ENCODE measurements at places on chromosomes 11 and 22. TPM values are rescaled to one million over a fixed set of nuclear protein-coding genes. Genes with fewer than 3 reads are reported as not detected.

DNA sequence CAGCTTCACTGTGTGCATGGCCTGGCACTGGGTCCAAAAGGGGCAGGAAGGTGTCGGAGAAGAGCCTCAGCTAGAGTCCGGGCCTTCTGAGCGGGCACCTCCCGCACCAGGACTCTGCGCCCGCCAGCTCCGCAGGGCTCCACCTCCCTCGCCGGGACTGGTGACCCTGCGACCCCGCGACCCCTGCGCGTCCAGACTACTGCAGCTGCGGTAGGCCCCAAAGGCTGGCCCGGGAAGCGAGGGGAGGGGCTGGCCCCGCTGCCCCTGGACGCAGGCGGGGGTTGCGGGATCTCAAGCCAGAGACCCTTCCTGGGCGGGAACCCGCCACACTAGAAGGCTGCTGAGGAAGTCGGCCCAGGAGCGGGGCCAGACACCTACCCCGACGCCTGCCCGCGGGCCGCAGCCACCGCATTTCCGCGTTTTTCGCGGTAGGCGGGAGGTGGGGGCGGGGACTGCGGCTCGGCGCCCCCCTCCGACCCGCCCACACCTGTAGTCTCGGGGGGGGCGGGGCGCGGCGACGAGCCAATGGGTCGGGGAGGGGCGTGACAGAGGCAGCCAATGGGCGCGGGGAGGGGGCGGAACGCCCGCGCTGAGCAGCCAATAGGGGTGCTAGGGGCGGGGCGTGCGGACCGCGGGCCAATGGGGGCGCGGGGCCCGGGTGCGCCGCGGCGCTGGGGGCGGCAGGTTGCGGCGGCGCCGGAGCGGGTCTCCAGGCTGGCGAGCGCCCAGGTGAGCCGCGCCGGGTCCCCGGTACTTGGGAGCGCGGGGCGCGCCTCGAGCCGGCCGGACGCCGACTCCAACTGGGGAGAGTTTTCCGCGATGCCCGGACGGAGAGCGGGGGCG, at the start of the genes LMNTD2 and RASSF7:
Gene LMNTD2, minus strand, starts transcription at position 434 of the 843 bp plus-strand sequence. Its CDS starts 22 bp downstream, at position 412.
Gene RASSF7, plus strand, starts transcription at position 666 of the 843 bp plus-strand sequence. CDS start 799 bp downstream, outside the sequence.
- DNase-seq: no peak

DNA sequence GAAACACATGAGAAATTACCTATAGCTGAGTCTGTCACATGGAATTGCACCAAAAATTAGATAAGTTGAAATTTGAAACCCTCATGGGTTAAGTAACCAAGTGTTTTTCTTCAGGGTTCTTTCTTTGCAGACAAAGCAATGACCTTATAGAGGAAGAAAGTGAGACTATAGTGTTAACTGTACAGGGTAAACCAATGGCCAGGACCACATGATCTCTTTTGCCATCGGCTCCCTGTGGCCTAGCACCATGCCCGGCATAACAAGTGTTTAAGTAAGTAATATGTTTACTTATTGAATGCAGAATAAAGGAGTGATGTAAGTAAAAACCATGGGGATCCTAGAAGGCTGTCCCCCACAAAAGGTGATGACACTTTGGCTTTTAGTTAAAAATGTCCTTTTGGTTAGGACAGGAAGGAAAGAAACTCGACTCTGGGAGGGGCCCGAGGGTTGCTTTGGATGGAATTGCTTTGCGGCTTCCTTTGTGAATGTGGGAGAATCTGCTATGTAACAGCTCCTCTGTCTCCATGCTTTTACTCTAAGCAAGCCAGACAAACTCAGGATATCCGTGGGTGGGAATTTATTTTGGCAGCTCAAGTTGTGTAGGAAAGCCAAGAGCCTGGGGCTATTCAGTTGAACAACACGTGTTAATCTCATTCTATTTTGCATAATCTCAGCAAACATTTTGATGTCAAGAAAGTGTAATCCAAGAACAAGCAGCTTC, 454.7 kb downstream of the INSC start:
- no peak for DNase-seq

Gene MYOD1
- total RNA-seq: not detected

- peak; percentile 53 for DNase-seq
Measured at GRCh38 chr22:30717331-30717921, 22.8 kb downstream of the OSBP2 start.

Gene DEUP1
- total RNA-seq: not detected

GRCh38 chr11:49208006-49208721, at the start of gene FOLH1:
Gene FOLH1, minus strand, starts transcription at chr11:49208602. Its CDS starts 193 bp downstream, at chr11:49208409.
- peak; percentile 2 for DNase-seq

GRCh38 chr11:48669146-48669545, 180.6 kb downstream of the OR4A47 start:
- no peak for DNase-seq

DNA sequence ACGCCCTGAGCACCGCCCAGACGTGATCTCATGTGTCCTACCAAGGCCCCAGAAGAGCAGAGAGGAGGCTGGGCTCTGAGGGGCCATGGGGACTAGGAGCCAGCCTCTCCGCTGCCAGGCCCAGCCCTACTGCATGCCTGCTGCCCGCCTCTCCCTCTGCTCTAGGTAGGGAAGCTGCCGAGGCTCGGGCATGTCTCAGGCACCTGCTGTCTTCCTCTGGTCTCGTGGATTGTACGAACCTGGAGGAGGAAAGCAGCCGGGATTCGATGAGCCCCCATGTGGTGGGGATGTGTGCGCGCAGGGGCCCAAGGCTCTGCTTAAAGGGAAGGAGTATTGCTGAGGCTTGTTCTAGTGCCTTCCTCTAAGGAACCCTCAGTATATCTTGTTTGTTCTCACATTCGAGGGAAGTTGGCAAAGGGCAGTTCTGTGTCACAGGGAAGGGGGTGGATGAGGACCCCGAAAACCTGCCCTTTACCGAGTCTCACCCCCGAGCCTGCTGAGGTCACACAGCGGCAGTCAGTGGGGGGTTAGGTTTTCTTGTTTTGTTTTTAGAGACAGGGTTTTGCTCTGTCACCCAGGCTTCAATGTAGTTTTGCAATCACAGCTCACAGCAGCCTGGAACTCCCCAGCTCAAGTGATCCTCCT, 21.2 kb downstream of the DAGLA start:
- no peak for DNase-seq

Gene VPREB1
- not detected for total RNA-seq

GRCh38 chr22:40392618-40393017, 22.2 kb downstream of the SGSM3 start:
- no peak for DNase-seq

DNA sequence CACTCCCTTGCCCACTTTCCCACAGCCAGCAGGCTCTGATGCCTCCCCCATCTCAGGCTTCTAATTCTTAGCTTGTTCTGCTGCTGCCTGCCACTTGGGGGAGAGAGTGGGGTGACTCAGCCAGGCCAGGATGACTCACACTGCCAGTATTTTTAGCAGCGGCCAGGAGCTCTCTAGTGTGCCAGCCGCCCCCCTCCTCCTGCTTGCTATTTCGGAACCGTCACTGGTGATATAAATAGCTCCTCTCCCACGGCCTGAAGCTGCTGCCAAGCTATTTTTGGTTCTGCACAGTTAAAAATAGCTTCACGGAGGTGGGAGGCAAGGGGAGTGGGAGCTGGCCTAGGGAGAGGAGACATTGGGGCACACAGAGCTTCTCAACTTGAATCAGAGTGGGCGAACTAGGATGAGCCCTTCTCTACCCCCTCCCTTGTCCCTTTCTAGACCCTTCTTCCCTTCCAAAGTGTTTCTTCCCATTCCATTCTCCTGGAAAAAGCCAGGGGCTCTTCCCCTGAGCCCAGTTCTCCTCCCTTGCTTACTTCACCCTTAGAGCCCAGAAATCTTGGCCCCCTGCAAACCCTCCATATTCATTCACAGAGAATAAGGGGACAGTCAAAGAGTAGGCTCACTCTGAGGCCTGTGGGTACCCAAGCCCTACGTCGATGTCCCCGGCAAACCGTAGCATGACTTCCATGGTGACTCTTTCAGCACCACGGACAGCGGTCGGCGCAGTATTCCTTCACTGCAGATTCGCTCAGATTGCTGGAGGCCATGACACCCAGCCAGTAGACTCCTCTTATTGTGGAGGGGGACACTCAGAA, 2.5 kb upstream of the NPAS4 start:
- DNase-seq: peak; percentile 63

GRCh38 chr22:35154937-35155387, 89.0 kb downstream of the ISX start:
- peak; percentile 9 for DNase-seq

DNA sequence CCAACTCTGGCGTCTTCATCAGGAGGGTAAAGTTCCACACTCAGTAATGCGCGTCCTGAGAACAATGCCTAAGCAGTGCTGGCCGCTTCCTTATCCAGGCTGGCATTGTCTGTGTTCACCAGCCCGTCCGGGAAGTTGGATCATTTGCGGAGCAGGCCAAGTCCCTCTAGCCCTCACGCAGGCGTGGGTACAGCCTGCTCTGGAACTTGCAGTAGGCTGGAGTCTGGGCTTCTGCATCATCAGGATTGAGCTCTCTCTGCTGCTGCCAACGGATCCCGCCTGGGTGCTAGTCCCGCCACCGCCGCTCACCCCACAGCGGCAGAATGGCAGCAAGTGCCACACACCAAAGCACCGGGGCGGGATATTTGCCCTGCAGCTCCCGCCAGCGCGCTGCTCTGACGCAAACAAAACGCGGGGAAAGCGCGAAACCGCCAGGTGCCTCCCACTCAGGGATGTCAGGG, 29.0 kb downstream of the GLYATL1 start:
- no peak for DNase-seq

- no peak for DNase-seq
Measured at GRCh38 chr11:1445741-1446445, 40.7 kb downstream of the MOB2 start.

DNA sequence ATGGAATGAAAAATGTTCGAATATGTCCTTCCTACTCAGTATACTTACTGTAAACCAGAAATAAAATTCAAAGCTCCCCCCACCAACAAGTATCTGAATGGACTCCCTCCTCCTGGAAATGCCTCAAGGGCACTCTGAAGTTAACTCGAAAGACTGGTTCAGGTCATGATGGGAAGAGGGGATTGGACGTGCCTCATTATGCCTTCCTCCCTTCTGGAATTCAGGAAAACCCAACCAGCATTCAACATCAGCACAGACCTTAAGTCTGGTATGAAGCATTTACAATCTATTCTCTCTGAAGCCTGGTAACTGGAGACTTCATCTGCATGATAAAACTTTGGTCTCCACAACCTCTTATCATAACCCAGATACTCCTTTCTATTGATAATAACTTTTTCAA, 428.3 kb upstream of the RAG2 start:
- DNase-seq: no peak

GRCh38 chr22:36546092-36546804, 17.3 kb upstream of the EIF3D start:
- no peak for DNase-seq

DNA sequence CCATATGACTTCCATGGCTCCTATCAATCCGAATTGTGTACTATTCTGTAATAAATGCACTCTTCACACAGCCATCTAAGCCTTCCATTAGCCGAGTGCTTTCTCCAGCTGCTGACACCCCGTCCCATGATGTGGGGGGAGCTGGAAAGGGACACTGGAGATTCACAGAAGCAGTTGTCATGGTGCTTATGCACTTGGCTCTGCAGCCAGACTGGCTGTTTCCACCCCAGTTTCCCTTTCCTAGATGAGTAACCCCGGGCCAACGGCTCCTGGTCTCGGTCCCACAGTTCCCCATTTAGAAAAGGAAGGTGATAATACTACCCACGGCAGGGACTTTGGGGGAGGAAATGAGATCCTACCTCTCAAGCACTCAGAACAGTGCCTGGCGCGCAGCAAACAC, 244.9 kb upstream of the SYN3 start:
- DNase-seq: no peak

Gene TTC9C
- total RNA-seq: 37.5 TPM

- DNase-seq: no peak
Measured at GRCh38 chr11:85680897-85681296, 5.1 kb downstream of the CCDC89 start.

- no peak for DNase-seq
Measured at GRCh38 chr11:126307706-126308105, 3.8 kb downstream of the DCPS start.

DNA sequence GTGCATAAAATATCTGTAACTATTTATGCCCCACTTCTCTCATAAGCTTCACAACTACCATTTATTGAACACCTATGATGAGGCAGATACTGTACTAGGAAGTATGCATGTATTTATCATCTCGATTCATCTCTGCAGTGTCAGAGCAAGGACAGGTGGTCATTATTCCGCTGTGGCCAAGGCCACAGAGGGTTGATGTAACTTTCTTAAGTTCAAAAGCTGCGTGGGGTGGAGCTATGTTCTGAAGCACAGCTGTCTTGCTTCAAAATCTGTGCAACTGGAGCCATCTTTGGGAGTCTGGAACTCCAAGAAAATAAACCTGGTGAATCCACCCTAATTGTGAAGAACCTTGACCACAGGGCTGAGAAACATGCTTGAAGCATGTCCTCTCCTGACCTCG, 60.2 kb upstream of the HMGXB4 start:
- DNase-seq: no peak

DNA sequence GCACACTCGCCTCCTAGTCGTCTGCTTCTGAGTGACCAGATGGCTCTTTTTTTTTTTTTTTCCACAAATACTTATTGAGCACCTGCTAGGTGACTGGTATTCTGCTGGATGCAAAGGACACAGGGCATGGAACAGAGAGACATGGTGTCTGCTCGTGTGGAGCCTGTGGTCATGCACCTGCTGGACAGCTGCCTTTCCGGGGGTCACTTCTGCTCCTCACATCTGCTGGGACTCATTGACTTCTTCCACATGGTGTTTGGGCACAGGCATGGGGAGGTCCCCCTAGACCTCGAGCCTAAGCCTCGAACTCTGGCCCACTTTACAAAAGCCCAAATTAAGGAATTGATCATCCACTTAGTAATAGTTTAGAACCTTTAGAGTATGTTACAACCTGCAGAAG, 39.5 kb upstream of the EMID1 start:
- no peak for DNase-seq

Gene SPCS2
- 38.1 TPM for total RNA-seq

DNA sequence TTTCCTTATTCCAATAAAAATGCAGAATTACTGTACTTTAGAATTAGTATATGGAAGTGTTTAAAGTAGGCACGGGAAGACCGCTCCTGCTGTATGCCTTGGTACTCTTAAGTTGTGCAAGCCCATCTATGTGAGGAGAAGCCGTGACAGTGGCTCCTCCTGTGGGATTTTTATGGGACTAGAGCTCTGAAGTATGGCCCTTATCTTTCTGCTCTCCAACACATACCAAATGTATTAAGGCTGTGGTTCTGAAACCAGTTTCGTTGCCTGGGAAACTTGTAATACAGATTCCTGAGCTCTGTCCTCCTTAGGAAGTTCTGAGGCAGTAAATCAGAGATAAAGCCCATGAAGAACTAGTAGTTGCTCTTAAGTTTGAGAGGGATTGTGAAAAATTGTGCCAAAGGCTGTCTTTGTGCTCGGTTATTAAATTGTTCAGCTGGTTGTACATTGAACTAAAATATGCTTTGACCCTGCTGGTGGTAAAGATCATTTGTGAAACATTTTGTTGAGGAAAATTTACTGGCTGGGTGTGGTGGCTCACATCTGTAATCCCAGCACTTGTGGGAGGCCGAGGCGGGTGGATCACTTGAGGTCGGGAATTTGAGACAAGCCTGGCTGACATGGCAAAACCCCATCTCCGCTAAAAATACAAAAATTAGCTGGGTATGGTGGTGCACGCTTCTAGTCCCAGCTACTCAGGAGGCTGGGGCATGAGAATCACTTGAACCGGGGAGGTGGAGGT, 29.3 kb downstream of the RTN3 start:
- no peak for DNase-seq

Measured in kidney epithelial cell (primary cell).